ENCODE measurements at places on chromosomes 5 and 9.

DNA sequence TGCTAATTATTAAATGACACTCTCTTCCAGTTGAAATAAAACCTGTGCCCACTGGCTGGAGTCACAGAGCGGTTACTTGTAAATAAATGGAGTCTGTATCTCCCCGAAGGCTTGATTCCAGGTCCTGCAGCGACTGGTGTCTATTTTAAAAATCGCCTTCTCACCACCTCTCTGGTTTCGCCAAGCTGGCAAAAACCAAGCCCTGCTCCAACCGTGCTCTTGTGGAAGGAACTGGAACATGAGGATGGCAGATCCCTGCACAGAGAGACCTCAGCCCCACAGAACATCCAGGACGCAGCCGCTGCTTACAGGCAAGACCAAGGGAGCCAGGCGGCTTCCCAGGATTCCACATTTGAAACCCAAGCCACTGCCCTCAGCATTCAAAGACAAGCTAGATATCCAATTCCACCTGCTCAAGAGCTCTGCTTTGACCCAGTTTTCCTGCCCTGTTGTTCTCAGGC, 15.0 kb downstream of the SEMA4D start:
- DNase-seq: no peak

DNA sequence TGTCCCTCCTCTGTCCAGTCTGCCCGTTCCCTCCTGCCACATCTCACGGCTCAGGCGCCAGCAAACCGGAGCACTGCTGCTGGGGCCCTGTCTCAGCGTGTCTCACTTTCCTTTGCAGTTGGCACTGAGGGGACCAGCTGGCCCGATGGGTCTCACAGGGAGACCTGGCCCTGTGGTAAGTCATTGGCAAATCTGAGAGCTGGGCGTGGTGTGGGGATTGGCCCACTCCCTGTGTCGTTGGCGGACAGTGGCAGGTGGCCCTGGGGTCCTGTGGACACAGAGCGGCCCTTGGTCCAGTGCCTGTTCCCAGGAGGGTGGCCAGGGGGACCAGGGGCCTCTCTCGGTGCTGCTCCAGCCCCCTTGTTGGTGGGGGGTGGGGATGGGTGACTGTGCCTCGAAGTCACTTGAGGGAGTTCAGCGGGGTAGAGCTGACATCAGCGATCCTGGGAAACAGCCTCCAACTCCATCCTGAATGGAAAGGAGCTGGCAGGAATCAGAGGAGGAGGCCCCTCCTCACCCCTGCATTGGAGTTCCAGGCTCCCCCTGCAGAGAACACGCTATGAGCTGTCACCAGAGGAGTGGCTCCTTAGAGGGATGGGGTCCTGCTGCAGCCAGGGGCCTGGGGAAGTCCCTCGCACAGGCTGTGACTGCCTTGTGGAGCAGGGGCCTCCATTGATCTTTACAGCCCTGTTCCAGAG, 111.0 kb downstream of the COL5A1 start:
- no peak for DNase-seq

DNA sequence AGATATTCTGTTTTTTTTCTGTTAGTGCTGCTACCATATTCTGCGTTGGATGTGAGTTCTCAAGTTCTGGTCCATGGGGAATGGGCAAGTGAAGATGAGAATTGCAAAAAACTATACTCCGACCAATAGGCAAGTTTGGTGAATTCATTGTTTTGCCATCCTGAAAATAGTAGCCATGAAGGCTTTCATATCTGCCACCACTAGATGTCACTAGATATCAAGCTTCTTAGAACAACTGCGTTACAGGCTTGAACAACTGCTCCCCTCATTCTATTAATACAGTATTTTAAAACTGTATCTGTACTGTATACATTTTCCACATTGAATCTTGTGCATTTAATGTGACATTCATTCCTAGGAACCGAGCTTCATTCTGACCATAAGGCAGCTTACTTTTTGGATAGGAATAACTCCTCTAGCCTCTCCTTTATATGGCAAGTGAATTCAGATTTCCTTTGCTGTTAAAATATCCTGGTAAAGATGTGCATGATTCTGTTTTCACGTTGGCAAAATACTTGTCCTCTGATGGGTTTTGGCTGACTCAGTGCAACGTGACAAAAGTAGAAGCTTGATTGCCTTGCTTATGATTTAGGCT, 163.6 kb downstream of the SREK1 start:
- peak; percentile 62 for DNase-seq

GRCh38 chr5:173453167-173453566, 125.0 kb upstream of the STC2 start:
- no peak for DNase-seq

- DNase-seq: no peak
Observed at GRCh38 chr5:116462500-116462899, 112.1 kb downstream of the SEMA6A start.

GRCh38 chr9:92165484-92165883, 50.3 kb upstream of the SPTLC1 start:
- DNase-seq: no peak

GRCh38 chr5:54311176-54311677, 854 bp upstream of the ARL15 start:
- DNase-seq: peak; percentile 35

- peak; percentile 28 for DNase-seq
Observed at GRCh38 chr9:120571443-120572257, 8.3 kb downstream of the CDK5RAP2 start.

Data from Daoy (cell line).